ENCODE measurements at places on chromosomes 1 and 21.

- DNase-seq = no peak
Observed at GRCh38 chr1:61950418-61950817, 208.1 kb downstream of the PATJ start.

DNA sequence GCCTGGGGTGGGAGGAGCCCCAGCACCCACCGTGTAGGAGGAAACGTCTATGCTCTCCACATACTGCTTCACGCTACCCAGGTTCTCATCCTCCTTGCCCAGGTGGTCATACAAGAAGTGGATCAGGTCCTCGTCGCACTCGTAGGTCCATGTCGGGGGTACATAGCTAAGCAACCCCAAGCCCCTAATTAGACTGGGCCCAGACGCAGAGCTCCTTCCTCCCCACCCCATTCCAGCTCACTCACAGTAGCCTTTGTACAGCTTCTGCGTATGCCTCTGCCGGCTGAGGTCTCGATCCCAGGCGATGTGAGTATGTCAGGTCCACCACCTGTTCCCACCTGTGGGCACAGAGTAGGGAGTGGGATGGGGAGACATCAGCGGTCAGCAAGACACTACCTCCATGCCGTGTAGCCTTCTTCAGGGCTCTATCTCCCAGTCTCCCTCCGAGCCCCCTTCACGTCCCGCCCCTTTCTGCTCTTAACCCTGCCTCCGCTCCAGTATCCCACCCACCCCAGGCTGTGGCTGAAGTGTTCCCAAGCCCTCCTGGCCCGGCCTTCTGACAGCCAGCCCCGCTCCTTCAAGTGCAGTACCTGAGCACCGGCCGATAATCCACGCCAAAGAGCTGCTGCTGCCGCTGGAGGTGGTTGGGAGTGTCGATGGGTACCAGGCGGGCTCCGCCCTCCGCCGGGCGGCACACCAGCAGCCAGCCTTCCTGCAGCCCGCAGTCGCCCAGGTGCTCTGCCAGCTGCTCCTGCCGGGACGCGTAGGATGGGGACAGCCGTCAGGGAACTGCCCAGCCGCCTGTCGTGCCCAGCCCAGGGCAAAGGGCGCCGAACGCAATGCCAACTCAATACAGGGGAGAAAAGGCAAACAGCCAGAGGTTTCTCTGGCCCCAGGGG is 919 bp downstream of the HECTD3 start:
- peak; percentile 15 for DNase-seq

DNA sequence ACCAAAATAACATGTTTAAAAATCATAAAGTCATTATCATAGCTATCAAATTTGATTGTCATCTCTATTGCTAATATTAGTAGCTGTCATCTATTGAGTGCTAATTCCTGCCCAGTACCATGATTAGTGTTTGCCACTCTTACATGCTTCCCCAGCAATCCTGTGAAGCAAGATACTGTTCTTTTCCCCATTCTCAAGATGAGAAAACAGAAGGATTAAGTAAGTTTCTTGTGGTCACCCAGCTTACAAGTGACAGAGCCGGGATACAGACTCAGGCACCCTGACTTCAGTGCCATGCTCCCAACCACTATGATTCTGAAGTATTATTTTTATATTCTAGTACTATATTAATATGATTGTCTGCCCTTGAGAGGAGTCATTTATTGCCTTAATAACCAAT is 36.5 kb downstream of the LRRC8C start:
- DNase-seq = no peak

GRCh38 chr1:237227476-237227875 is 185.5 kb downstream of the RYR2 start:
- no peak for DNase-seq

DNA sequence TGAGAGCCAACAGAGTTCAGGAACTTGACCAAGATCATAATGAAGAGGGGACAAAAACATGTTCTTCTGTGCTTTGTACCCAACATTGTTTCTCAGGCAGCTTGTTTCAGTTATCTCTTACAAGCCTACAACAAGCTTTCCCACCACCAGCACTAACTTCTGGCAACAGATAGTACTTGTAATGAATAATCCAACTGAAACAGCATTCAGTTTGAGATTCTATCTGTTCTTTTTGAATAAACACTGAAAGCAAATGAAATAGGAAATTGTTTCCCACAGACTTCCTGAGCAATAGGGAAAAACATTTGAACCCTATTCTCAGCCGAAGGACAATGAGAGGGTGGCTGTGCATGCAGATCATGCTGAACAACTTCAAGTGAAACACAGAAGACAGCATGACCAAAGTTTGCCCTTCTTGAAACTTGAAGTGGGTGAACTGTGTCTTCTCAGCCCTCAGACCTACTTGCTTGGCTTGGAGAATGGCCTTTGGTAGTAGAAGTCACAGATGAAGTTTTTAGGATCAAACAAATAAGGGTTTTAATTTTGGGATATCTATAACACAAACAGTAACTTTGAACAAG is 11.2 kb upstream of the HOOK1 start:
- no peak for DNase-seq

- DNase-seq = no peak
Observed at GRCh38 chr1:171107262-171107940, 16.7 kb downstream of the FMO3 start.

DNA sequence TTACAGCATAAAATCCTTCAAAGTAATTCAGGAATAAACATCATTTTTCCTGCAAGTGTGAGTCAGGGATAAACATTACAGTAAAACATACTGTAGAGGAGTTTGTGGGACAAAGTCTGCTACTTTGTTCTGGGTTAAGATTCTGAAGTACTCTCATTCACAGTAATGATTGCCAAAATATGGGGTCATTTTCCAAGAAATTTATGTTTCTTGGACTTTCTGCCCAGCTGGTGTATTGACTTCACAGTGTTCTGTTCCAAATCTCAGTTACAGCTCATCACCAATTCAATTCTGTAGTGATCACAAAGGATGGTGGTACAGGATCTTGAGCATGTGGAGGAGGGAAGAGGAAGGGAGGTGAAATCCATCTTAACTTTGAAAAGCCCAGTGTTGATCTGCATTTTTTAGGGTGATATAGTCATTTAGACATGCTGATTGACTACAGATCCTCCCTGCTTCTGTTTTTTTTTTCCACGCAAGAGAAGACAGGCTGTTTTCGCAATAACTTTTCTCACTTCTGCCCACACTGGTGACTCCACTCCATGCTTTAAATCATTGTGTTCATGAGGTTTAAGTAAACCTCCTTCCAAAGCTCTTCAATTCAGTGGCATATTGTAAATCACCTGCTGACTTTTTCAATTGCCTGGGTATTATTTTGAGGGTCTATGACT is 60.4 kb upstream of the C1orf53 start:
- DNase-seq = no peak

DNA sequence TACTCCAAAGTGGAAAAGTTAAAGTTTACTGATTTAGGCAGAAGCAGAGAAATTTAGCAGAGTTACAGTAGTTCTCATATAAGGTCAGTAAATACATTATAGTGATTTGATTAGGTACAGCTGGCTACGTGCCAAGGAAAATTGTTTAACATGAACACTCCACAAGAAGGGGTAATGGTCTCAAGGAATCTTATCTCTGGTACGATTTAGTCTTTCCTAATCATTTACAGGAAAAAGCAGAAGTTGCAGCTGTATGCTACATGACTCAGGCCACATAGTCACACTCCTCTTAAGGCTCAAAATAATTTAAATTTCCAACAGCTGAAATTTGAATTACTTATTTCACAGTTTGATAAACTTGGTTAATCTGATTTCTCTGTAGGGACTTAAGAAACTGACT is 36.9 kb upstream of the OR2B11 start:
- no peak for DNase-seq

DNA sequence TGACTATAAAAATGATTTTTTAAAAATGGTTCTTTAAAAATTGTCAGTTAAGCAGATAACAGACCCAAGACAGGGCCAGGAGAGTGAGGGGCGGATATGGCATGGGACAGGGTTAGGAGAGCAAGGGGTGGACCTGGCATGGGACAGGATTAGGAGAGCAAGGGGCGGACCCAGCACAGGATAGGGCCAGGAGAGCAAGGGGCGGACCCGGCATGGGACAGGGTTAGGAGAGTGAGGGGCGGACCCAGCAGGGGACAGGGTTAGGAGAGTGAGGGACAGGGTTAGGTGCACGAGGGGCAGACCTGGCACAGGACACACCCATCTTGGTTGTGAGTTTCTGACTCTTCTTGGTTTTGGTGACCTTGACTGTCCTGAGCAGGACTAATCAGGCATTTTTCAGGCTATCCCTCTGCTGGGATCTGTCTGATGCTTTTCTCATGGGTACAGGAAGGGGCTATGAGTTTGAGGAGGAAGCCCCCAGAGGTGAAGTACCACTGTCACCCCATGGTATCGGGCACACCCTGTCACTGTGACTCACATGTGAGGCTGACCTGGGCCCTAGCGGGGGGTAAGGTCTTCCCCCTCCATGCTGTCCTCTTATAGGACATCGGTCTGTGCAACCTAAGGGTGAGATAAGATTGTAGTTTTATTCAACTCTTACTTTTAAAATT is 159.0 kb upstream of the COL6A1 start:
- no peak for DNase-seq

- no peak for DNase-seq
Observed at GRCh38 chr1:81803431-81804110, 2.8 kb downstream of the ADGRL2 start.

DNA sequence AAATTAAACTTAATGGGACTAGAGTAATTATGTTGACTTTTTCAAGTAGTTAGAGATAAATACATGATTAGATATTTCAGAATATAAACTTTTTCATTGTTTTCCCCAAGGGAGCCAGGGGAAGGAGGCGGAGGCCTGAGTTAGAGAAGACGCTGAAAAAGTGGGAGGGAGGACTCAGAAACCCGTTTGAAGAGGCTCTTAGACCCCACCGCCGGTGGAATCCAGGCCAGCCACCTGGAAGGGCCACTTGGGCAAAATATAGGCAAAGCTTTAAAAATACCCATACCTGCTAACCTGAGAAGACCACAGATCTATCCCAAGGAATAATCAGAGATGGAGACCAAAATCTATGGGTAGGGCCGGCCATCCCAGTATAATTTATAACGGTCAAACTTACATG is 242.6 kb downstream of the PTPRU start:
- DNase-seq = no peak

GRCh38 chr1:83827741-83828140 is 171.2 kb downstream of the TTLL7 start:
- no peak for DNase-seq

DNA sequence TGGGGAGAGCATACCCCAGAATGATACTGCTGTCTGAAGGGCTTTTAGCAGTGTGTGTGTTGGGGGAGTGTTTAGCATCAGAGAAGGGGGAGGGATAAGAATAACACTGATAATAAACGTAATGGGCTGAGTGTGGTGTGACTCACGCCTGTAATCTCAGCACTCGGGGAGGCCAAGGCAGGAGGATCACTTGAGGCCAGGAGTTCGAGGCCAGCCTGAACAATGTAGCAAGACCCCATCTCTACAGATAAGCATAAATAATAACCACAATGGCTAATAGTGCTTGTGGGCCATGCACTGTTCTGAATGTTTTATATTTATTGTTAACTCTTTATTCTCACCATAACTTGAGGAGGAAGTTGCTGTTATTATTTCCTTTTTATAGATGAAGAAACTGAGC is 2.6 kb upstream of the LEFTY2 start:
- DNase-seq = no peak

DNA sequence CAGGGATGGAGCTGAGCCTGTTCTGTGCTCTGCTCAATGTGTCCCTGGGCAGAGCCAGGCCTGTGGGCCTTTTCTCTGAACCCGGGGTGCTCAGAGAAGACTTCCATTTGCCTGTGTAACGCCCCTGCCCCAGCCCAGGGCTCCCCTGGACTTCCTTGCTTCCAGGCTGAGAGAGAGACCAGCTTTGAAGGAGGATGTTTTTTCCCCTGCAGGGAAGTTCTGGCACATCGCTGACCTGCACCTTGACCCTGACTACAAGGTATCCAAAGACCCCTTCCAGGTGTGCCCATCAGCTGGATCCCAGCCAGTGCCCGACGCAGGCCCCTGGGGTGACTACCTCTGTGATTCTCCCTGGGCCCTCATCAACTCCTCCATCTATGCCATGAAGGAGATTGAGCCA is 10.2 kb downstream of the SMPDL3B start:
- no peak for DNase-seq

- no peak for DNase-seq
Observed at GRCh38 chr1:26203642-26204318, 13.4 kb downstream of the CATSPER4 start.

GRCh38 chr21:46250146-46250725 is 21.7 kb upstream of the LSS start:
- no peak for DNase-seq

GRCh38 chr1:5810131-5810530 is 182.1 kb downstream of the NPHP4 start:
- DNase-seq = no peak

GRCh38 chr1:174974711-174975119 is 25.0 kb upstream of the CACYBP start:
- DNase-seq = no peak

DNA sequence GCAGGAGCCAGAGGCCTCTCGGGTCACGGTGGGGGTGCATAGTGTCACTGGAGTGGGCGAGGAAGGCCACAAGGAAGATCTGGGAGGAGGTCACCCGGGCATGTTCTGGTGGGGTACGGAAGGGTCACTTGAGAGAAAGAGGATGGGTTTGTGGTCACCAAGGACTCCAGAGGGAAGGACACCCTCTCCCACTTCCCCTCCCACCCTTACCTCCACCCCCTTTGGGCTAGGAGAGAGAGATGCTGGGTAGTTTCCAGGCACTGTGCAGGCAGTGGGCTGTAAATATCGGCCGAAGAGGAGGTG is 703 bp downstream of the AMIGO1 start:
- DNase-seq = no peak

DNA sequence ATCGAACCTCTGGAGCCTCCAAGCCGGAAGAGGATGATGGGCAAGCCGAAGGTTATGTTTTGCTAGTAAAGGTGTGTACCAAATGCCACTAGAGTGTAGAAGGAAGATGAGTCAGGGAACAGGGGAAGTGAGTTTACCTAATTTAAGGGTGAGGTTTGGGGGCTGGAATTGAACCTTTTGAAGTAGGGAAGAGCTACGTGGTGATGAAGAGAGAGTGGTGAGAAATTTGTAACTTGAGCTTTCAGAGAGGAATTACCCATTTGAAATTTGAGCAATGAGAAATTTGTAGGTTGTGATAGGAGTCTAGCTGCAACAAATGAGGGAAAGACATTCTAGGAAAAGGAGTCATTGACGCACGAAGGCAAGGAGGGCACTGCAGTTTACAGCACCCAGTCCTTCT is 70.0 kb upstream of the TENT5C start:
- DNase-seq = no peak

GRCh38 chr1:9362488-9362887 is 69.8 kb downstream of the SPSB1 start:
- no peak for DNase-seq

- no peak for DNase-seq
Observed at GRCh38 chr1:220243947-220244346, 28.3 kb downstream of the RAB3GAP2 start.

- no peak for DNase-seq
Observed at GRCh38 chr1:154213274-154213673, 7.1 kb upstream of the CFAP141 start.

GRCh38 chr1:117573386-117574023 is 32.3 kb upstream of the TENT5C start:
- no peak for DNase-seq

DNA sequence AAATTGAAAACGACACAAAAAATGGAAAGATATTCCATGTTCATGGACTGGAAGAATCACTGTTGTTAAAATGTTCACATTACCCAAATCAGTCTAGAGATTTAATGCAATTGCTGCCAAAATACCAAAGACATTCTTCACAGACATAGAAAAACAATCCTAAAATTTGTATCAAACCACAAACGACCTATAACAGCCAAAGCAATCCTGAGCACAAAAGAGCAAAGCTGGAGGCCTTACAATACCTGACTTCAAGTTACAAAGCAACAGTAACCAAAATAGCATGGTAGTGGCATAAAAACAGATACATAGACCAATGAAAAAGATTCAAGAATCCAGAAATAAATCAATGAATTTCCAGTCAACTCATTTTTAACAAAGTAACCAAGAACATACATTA is 1077.3 kb downstream of the KCNT2 start:
- no peak for DNase-seq

All from activated T-helper 1 cell treated with Interleukin-2 at 50 U/mL for 16 hours (primary cell).